ENCODE measurements at places on chromosomes 7 and 10.

DNA sequence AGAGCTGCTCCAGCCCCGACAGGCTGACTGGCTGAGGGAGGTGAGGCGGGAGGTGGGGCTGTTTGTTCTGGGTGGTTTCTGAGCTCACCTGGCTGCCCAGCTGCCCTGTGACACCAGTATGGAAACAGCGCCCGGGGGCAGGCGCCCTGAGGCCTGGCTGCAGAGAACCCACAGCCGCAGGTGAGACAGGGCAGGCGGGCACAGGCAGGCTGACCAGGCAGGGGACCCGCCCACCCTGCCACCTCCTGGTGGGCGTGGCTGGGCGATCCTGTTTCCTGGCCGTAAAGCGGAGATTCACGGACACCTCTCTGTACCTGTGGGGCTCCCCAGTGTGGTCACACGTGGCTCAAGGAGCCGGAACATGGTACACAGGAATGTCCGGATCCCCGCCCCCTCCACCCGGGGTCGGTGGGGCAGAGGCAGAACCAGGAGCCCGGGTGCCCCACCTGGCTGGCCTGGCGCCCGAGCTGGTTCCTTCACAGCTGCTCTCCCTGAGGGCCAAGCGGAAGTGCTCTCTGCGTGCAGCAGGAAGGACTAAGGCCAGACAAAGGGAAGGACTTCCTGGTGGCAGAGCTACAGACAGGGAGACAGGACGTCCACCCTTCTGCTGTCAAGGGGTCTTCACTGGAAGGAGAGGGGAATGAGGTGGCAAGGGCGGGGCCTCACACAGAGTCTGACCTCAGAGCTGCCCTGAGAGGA, 3.9 kb downstream of the MICALL2 start:
- H3K27ac ChIP-seq = no peak overlapping the region
- H3K27me3 ChIP-seq = no peaks in the 10 kb centered on the region
- H3K4me1 ChIP-seq = peaks cover 48% of the 10 kb centered on the region
- no peaks in the 10 kb centered on the region for H3K36me3 ChIP-seq
- H3K4me3 ChIP-seq = no peak overlapping the region
- no peak for DNase-seq

GRCh38 chr10:110821508-110821907, 50.2 kb upstream of the PDCD4 start:
- peaks cover 32% of the 10 kb centered on the region for H3K4me1 ChIP-seq
- no peak for DNase-seq
- H3K36me3 ChIP-seq = no peaks in the 10 kb centered on the region
- no peaks in the 10 kb centered on the region for H3K27me3 ChIP-seq
- no peak overlapping the region for H3K4me3 ChIP-seq
- peak overlapping the region; percentile 89 for H3K27ac ChIP-seq

DNA sequence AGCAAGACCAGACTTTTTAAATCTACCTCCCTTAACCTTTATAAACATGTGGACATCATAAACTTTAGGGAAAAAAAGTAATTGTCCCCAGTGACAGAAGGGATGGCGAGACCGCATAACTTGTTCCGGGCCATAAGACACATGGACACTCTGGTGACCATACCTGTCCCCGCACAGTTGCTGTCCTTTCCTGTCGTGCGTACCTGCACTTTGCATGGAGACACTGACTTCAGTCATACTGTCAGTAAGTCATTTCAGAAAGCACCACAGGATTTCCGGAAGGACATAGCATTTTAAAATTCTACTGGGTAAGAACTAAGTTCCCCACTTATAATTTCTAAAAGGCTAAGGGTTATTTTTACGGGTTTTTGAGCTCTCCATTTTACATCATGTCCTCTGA, 120.9 kb downstream of the CREB5 start:
- no peak for DNase-seq
- no peak overlapping the region for H3K4me3 ChIP-seq
- H3K4me1 ChIP-seq = peaks cover 8% of the 10 kb centered on the region
- no peaks in the 10 kb centered on the region for H3K27me3 ChIP-seq

GRCh38 chr7:2173189-2173827, 59.4 kb downstream of the MAD1L1 start:
- H3K4me1 ChIP-seq = peaks cover 14% of the 10 kb centered on the region
- peaks cover 10% of the 10 kb centered on the region for H3K36me3 ChIP-seq
- no peak overlapping the region for H3K4me3 ChIP-seq
- H3K27me3 ChIP-seq = no peaks in the 10 kb centered on the region

DNA sequence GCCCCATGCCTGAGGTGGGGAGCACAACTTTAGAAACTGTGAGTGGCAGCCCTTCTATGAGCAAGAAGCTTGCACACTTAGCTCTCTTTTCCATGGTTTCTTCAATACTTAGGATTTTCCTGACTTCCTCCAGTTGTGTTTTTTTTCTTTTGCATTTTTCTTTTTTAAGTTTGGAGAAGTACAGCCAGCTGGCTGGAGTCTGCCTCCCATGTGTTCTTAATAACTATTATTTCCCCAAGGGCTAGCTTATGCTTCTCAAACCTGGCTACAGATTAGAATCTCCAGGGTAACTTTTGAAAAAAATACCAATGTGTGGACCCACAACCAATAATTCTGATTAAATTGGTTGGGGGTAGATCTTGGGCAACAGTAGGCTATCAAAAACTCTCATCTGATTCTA, 37.4 kb upstream of the MEOX2 start:
- no peaks in the 10 kb centered on the region for H3K27me3 ChIP-seq
- no peaks in the 10 kb centered on the region for H3K4me1 ChIP-seq
- H3K36me3 ChIP-seq = no peaks in the 10 kb centered on the region
- DNase-seq = no peak
- H3K4me3 ChIP-seq = no peak overlapping the region

DNA sequence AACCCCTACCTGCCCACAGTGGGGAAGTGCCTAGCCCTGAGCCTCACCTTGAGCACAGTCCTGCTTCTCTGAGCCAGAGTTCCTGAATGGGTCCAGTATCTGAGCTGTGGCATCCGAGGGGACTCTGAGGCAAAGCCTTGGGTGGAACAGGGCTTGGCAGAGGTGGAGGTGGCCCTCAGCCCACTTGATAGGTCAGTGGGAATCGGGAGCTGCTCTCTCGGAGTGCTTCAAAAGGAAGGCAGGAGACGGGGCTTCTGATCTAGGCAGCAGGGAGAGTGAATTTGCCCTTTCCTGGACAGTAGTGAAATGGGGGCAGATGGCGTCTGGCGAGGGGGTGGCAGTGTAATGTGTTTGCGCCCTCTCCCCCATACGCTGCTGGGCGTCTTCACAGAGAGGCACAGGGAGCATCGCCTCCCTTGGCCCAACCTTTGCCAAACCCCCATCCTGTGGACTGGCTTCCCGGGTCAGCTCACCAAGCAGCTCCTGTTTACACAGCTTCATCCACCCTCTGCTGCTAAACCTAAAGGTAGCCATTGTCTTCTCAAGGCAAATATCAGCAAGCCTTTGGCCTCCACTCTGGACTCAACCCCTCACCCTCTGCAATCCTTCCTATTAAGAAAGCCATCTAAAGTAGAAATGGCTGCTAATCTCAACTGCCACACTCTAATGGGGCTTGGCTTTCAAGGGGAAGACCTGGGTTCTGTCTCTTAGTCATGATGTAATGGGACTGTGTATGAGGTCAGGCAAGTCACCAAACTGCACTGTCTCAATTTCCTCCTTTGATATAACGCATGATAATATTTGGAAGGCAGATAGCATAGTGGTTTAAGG, 21.1 kb upstream of the VDAC2 start:
- no peaks in the 10 kb centered on the region for H3K4me1 ChIP-seq
- no peak overlapping the region for H3K27ac ChIP-seq
- no peak overlapping the region for H3K4me3 ChIP-seq
- H3K36me3 ChIP-seq = no peaks in the 10 kb centered on the region

DNA sequence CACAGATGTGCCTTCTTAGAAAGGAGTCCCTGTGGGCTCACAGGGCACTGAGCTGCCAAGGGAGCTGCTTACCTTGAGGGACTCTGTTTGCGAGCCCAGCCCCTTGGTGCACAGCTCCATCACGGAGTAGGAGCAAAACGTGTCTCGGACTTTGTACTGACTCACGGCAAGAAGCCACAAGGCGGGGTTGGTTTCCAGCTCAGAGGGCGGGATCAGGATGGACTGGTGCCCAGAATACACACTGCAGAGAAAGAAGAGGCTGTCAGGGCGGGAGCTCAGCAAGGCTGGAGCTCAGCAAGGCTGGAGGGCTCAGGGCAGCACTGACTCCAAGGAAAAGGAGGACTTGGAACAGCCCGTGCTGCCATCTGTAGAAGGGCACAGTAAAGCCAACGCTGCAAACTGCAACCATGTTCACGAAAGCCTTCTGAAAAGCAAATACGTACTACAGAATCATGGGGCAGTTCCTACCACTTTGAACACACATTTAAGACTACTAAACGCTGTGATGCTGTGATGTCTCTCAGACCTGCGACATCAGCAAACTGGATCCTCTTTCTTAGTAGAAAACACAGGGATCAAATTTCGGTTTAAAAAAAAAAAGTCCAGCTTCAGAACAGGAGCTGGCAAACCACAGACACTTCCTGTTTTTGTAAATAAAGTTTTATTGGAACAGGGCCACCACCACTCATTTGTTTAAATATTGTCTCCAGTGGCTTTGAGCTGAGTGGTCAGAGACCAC, 194.3 kb downstream of the ZMYND11 start:
- H3K4me1 ChIP-seq = peaks cover 2% of the 10 kb centered on the region
- no peak for DNase-seq

DNA sequence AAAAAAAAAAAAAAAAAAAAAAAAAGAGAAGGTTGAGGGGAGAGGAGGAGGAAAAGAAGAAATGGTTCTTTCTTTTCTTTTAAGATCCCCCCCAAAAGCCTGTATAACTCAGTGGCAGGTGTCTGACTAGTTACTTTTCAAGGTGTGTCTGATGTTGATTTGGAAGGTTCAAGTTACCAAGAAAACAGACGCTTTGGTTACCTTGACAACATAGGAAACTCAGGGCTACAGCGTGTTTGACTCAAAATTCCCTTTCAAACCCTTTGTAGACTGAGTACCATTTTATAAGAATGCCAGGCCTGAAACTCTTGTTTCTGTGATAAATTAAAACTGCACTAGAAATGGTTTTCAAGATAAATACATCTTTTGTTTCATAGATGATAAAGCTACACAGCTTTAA, 286.8 kb downstream of the SKIDA1 start:
- no peak for DNase-seq
- H3K36me3 ChIP-seq = no peaks in the 10 kb centered on the region
- H3K4me1 ChIP-seq = no peaks in the 10 kb centered on the region
- H3K4me3 ChIP-seq = no peak overlapping the region
- H3K27me3 ChIP-seq = no peaks in the 10 kb centered on the region

GRCh38 chr7:148241700-148242293, 348.8 kb upstream of the C7orf33 start:
- no peaks in the 10 kb centered on the region for H3K36me3 ChIP-seq
- H3K4me3 ChIP-seq = no peak overlapping the region
- H3K4me1 ChIP-seq = no peaks in the 10 kb centered on the region
- H3K27ac ChIP-seq = no peak overlapping the region
- no peaks in the 10 kb centered on the region for H3K27me3 ChIP-seq

DNA sequence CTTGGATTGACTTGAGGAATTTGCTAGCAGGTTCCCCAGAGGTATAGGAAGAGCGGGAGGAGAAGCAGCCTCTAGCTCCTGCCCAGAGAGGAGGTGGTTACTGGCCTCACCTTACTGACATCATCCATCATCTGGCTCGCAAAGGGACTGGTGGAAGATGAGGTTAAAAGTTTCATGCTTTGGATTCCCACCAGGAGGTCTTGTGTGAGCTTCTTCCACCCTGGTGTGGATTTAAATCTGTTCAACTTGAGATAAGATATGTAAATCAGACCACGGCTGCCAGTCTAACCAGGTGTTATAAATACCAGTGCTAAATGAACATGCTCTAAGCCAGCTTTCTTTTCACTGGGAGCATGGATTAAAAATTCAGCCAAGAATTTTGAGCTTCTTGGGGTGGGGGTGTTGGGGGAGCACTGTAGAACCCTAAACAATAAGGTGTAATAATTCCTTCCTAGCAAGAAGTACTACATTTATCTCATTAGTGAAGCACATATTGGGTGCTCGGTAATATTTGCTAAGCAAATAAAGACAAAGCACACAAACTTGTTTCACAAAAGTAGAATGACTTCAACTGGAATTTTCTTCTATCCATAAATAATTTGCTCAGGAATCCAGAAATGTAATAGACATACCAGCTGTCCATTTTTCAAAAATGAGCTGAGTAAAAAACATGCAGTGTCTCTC, 7.8 kb downstream of the PROSER2 start:
- H3K4me3 ChIP-seq = no peak overlapping the region
- no peaks in the 10 kb centered on the region for H3K36me3 ChIP-seq
- no peak for DNase-seq
- no peak overlapping the region for H3K27ac ChIP-seq
- H3K4me1 ChIP-seq = no peaks in the 10 kb centered on the region
- H3K27me3 ChIP-seq = no peaks in the 10 kb centered on the region

- no peak for DNase-seq
- peak overlapping the region; percentile 3 for H3K4me3 ChIP-seq
- no peaks in the 10 kb centered on the region for H3K36me3 ChIP-seq
Measured at GRCh38 chr10:7329219-7329618, 81.6 kb downstream of the SFMBT2 start.

- no peak overlapping the region for H3K27ac ChIP-seq
- no peak overlapping the region for H3K4me3 ChIP-seq
- DNase-seq = no peak
- no peaks in the 10 kb centered on the region for H3K27me3 ChIP-seq
Measured at GRCh38 chr10:4280461-4281189, 495.6 kb upstream of the KLF6 start.

GRCh38 chr7:102277901-102278300, 8.8 kb upstream of the SH2B2 start:
- no peak for DNase-seq
- H3K36me3 ChIP-seq = no peaks in the 10 kb centered on the region
- no peak overlapping the region for H3K27ac ChIP-seq

DNA sequence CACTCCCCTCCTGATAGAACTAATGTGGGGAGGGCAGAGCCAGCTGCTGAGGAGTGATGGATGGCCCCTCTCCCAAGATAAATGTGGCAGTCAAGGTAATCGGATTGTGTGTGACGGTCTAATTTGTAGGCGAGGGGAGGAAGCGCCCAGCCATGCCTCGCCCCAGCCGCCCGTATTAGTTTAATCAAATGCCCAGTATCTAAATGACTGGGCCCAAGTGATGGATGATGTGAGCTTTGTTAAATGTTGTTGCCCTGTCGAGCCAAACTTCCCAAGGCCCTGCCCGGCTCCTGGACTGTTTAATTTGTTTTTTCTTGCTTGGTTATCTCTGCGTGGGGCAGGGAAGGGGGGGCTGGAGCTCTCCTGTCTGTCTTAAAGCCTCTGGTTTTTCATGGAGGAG, 88.4 kb upstream of the PPIF start:
- H3K27me3 ChIP-seq = no peaks in the 10 kb centered on the region
- no peak overlapping the region for H3K27ac ChIP-seq
- H3K36me3 ChIP-seq = peaks cover 7% of the 10 kb centered on the region
- peaks cover 23% of the 10 kb centered on the region for H3K4me1 ChIP-seq
- H3K4me3 ChIP-seq = no peak overlapping the region
- DNase-seq = no peak

GRCh38 chr7:108263425-108263824, 133.3 kb upstream of the LAMB4 start:
- no peaks in the 10 kb centered on the region for H3K4me1 ChIP-seq
- H3K4me3 ChIP-seq = no peak overlapping the region
- H3K27me3 ChIP-seq = no peaks in the 10 kb centered on the region
- no peak for DNase-seq

GRCh38 chr10:32393911-32394310, 47.0 kb upstream of the EPC1 start:
- no peak for DNase-seq
- H3K27ac ChIP-seq = no peak overlapping the region
- no peaks in the 10 kb centered on the region for H3K4me1 ChIP-seq

GRCh38 chr7:28173531-28173930, 7.1 kb downstream of the JAZF1 start:
- peaks cover 33% of the 10 kb centered on the region for H3K27me3 ChIP-seq
- no peaks in the 10 kb centered on the region for H3K36me3 ChIP-seq
- H3K27ac ChIP-seq = no peak overlapping the region
- no peaks in the 10 kb centered on the region for H3K4me1 ChIP-seq
- no peak for DNase-seq
- H3K4me3 ChIP-seq = no peak overlapping the region
